CD4-positive, alpha-beta T cell treated with Interleukin-12 subunit alpha and Interleukin-12 subunit beta, for 1 hour (primary cell): ENCODE measurements at places on chromosomes 7 and 10.

DNA sequence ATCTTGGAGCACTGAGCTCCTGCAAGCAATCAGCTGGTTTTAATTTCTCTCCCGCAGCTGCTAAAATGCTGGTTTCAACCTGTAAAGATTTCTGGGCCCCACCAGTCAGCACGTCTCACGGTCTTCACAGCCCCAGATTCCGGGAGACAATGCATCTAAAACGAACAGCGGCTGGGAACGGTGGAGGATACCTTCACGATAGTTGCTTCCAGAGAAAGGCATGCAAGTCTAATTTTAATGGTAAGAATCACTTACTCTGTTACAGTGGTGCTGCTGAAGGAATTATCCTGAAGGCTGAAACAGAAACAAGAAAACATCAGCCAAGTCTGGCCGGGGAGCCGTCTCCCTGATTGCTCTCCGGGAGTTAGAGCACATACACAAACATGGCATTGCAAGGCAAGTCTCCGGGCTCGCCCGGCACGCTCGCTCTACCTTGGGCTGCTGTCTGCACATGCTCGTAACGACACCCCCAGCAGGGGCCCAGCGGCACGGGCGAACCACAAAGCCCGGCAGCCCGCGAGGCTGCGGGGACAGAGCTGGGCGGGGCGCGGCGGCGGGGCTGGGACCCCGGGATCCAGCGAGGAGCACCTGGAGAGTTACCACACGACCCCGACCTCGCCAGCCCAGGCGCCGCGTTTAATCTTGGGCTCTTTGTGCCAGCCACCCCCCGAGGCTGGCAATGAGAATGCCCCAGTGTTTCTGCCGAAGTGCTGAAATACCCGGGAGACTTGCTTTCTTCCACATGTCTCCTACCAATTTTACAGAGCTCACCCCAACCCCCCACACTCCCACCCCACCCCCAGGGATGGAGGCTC lies at the start of gene FAM13C:
Gene FAM13C, minus strand, starts transcription at position 406 of the 815 bp plus-strand sequence. Its CDS starts 89 bp downstream, at position 317.
- no peak for DNase-seq

DNA sequence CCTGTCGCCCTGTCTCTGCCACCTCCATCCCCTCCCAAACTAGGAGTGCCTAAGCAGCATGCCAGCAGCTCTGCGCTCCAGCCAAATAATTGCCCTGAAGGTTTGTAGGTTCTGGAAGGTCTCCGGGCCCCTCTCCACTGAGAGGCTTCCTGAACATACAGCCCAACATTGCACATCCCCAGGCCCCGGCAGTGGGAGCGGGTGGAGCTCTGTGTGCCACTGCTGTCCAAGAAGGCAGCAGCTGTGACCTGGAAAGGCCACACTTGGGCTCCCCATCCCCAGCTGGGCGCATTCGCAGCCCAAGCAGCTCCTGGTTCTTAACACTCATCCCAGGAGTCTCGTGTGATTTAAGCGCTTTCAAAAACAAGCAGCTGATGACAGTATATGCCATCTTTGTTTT lies 95.7 kb downstream of the COL13A1 start:
- DNase-seq, result no peak

DNA sequence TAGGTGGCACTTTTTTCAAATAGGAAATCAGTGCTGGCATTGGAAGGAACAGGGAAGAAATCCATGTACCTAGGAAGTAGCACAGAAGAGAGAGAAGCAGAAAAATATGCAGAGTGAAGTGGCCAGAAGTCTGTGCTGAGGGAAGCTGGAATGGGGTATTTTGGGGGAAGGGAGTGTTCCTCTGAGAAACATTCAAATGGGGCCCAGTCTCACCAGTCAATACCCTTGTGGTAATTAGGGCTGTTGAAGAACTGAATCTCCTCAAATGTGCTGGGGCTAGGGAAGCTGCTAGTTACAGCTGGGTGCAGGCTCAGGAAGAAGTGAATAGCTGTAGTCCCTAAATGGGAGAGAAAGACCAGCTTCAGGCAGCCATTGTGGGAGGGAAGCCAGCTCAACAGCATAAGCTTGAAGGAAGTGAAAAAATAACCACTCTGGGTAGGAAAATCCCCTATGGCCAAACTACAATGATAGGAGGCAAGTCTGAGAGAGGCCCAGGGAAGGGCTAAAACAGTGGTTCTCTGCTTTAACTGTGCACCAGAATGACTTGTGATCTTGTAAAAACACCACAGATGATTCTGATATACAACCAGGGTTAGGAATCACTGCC lies 7.6 kb downstream of the NDST2 start:
- DNase-seq, result no peak

DNA sequence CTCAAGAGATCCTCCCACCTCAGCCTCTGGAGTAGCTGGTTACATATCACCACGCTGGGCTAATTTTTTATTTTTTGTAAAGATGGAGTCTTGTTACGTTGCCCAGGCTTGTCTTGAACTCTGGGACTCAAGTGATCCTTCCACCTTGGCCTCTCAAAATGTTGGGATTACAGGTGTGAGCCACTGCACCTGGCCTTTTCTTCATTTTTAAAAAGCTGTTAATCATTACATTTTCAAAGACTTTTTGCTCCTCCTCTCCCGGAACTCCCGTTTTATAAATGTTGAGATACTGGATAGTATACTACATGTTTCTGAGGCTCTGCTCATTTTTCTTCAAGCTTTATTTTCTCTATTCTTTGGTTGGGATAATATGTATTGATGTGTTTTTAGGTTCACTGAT lies 16.4 kb downstream of the AOAH start:
- no peak for DNase-seq

- no peak for DNase-seq
Observed at GRCh38 chr7:54917613-54918391, 101.0 kb upstream of the EGFR start.

DNA sequence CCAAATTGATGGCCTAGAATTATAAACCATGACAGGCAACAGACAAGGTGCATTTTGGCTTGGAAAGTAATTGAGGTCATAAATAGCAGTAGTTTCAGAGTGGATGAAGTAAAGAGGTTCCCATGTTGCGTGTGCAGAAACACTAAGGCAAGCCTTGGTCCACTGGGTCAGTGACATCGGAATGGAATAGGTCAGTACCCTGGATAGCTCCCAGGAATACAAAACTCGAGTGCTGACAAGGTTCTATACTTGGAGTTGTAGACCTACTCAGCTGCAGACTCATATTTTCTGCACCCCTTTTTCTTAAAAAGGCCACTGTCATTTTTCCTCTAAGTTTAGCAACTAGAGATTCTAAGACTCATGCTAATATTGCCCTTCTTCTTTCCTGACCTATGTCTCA lies 132.8 kb downstream of the DYNC1I1 start:
- no peak for DNase-seq

DNA sequence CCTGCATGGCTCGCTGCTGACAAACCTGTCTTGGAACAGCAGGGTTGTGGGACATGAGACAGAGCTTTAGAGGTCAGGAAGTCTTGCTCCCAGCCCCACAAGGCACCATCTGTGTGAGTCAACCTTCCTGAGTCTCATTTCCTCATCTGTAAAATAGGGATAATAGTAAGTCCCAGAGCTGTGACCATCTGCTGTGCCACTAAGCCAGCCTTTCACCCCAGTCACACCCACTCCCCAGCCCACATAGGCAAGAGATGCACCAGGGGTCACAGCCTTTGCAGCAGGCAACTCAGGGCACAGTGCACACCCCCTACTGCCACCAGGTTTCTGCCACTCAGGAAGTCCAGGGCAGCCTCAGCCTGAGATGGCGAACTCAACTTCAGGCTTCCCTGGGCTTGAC lies 29.4 kb upstream of the CDH23 start:
- DNase-seq, result no peak

DNA sequence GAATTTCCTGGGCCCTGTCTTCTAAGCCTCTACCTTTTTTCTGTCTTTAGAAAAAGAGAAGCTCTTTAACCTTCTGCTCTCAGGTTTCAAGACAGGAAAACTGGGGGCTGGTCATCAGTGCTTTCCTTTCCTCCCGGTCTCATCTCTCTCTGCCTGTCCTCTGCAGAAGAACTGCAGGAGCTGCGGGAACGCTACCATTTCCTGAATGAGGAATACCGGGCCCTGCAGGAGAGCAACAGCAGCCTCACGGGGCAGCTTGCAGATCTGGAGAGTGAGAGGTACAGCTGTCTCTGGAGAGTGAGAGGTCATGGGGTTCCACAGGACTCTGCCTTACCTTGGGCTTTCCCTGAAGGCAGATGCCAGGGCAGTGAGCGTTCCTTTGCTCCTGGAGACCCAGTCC lies 12.7 kb downstream of the CCDC136 start:
- no peak for DNase-seq

DNA sequence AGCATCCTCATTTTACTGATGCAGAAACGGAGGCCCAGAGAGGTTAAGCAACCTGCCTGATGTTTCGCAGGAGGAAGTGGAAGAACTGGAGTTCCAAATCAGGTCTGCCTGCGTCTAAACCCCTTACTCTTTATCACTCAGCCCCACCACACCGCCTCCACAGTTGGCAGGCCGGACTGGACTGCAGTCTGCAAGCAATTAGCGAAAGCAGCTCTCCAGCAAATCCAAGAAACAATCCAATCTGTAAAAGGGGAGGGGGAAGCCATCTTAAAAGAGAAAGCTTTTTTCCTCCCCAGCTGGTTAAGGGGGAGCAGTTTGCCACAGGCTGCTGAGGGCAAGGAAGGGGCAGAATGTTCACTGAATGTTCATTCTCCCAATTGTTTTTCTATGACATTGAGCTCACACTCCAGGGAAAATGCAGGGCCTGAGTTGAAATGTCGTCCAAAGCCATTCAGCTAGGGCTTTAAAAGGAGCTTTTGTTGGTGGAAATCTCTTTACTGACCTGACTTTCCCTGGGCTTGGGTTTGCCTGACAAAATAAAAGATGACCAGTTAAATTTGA lies 350.1 kb downstream of the RNLS start:
- DNase-seq, result no peak

GRCh38 chr7:148626828-148627227 lies 36.3 kb downstream of the C7orf33 start:
- no peak for DNase-seq

DNA sequence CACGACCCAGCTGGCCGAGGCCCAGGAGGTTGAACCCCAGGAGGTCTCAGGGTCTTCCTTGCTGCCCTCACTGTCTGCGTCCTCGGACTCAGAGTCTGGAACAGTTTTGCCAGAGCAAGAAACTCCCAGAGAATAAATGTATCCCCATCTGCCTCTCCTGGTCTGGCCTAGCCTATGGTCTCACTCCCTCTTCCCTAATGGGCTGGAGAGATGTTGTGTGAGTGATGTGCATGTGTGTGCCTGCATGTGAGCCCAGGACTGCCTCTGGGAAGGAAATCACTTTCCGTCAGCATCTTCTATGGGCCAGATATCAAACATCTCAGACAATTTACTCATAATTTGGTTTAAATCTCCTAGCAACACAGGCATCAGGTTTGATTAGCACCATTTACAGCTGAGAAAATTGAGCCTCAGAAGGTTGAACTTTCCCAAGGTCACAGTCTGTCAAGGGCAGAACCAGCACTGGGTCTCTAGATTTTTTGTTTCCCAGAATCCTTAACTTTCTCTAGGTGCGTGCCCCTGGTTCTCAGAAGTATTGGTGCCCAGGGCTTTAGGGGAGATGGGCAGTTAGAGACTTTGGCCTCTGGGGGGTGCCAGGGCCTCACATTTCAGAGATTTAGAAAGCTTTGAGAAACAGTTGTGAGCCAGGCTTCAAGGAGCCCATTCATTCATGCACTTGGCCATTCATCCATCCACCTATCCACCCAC lies 4.9 kb downstream of the TMEM270 start:
- no peak for DNase-seq

DNA sequence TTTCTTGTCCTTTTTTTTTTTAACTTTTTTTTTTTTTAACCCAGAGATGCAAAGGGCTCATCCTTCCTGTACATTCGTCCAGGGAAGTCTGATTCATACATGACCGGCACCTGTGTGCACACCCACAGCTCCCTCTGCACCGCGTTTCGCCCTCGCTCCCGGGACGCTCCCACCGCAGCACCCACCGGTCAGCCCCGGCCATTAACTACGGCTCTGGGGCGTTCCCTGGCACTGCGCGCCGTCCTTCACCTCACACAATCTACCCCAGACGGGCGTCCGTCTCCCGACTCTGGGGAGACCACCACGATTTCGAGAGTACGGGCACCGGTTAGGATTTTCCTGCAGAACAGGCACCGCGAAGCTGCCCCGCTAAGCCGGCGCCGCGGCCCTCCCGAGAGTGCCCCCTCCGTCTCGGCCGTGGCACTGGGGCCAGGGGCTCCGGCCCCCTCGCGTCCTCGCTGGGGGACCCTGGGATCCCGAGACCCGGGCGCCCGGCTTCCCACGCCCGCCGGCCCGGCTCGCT lies 452 bp downstream of the ATE1 start:
- no peak for DNase-seq

- no peak for DNase-seq
Observed at GRCh38 chr7:40306025-40306424, 171.2 kb downstream of the SUGCT start.

DNA sequence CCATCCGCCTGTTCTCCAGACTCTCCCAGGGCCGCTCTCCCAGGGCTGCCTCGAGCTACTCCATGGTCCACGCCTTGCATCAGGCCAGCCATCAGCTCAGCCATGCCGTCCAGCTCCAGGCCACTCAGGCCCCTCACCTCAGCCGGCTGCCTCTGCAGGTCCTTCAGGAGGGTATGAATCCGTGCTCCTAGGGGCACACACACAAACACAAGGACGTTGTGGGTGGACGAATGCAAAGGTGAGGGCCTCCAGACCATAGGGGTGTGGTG lies 449.4 kb downstream of the PTPRN2 start:
- no peak for DNase-seq

GRCh38 chr10:106107706-106108105 lies 1056.8 kb downstream of the SORCS1 start:
- DNase-seq, result no peak

DNA sequence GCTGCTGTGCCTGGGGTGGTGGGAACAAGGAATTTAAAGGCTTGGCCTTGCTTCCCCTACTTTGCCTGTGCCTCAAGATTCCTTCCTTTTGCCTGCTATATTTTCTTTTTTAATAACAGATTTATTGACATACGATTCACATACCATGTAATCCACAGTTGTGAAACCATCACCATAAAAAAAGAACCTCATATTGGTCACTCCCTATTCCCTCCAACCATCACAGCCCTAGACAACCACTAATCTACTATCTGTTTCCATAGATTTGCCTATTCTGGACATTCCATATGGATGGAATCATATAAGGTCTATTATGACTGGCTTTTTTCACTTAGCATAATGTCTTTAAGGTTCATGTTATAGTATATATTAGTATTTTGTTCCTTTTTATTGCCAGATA lies 59.3 kb upstream of the TRIM8 start:
- no peak for DNase-seq

GRCh38 chr10:124544711-124545110 lies 83.1 kb downstream of the LHPP start:
- no peak for DNase-seq

- DNase-seq, result no peak
Observed at GRCh38 chr7:159028508-159029401, 115.9 kb downstream of the VIPR2 start.
